Glomerular endothelial cell (primary cell): ENCODE measurements at places on chromosomes 1 and 21.

DNA sequence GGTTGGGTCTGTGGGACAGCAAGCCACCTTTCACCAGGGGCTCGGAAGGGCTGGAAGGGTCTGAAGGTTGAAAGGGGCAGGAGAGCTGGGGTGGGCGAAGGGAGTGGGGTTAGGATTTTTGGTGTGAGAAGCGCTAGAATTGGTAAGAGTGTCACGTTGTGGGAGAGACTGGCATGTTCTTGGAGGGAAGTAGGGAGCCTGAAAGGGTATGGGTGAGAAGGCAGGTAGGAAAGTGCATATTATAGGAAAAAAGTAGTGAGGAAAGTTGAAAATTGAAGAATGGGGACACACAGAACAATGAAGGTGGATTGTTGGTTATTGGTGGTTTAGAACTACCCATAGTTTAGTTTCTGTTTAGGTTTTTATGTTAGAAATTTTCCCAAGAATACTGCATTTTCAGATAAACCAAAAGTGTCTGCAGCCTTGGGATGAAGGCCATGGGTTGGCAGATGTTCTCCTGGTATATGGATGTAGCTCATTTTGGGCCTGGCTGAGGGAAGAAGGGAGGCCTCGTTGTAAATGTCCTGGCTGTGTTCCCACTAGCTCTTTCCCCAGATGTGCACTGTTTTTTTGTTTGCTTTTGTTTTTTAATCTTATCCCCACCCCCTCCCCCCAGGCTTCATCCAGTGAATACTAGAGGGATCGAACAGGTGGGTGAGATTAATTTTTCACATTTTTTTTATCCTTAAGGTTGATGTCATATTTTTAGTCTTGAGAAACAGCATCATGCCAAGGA is 1.2 kb downstream of the LRRC42 start:
- DNase-seq, result no peak

DNA sequence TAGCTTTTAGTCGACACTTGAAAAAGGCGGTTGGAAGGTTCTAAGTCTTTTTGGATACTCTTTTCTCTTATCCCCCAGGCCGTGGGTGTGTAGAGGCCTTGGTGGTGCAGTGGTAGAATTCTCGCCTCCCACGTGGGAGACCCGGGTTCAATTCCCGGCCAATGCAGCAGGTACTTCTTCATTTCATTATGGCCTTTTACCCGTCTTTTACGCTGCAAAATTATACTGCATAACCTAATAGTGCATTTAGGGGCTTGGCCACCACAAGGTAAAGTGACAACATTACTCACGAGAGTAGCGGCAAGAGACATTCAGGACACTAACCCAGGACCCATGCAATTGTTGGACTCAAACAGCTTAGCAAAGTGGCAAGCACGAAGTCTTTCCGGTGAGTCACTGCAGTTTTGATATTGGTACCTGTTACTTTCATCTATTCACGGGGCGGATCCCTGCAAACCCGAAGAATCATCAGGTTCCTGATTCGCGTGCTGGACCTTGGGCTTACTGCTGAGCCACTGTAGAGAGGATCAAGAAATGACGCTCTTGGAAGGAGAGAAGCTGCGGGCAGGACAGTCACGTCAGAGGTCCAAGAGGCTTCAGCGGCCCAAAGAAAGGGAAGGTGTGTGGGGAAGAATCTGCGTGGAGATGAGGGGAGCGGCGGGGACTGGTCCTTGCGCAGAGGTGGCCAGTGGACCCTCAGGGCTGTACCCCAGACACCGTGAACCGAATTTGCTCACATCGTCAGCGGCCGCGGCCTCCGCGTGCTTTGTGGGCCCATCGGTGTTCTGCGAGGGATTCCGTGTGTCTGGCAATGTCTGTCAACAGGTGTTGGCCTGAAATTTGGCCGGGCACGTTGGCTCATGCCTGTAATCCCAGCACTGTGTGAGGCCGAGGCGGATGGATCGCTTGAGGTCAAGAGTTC is 12.9 kb upstream of the RNU1-4 start:
- DNase-seq, result no peak

DNA sequence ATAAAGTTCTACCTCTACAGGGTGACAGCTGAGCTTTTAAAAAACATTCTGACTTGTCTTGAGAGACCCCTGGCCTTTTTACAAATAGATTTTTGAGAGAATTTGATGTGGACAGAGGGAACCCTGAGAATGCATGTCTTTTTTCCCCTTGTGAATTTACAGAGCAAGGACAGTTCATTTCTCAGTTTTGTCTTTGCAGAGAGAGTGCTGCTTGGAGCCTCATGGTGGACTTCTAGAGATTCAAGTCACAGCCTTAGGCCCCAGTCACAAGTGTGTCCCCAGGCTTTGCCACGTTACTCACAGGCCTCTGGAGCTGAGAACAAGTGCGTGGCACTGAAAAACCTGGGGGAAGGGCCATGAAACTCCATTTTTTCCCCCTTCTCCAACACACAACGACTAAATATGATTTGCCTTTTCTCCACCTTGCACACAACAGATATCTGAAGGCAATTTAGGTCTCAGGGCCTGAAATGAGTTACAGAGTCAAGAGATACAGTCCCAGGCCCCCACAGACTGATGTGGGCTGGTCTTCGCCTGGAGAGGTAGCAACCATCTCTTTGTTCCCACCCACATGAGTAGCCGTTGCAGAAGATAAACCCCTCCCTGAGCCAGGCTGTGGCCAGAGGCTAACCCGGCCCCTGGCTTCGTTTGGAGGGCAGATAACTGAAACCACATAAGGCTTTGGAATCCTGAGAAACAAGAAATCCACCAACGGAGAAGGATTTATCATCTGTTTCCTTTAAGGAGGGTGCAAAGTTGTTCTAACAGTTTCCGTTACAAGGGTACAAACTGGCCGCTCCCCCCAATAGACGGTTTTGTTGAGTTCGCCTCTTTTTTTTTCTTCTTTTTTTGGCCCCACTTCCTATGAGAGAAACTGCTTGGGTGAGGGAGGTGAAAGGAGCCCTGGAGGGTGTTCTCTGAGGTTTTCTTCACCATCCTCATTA is 1.0 kb upstream of the PIGV start:
- DNase-seq, result no peak

DNA sequence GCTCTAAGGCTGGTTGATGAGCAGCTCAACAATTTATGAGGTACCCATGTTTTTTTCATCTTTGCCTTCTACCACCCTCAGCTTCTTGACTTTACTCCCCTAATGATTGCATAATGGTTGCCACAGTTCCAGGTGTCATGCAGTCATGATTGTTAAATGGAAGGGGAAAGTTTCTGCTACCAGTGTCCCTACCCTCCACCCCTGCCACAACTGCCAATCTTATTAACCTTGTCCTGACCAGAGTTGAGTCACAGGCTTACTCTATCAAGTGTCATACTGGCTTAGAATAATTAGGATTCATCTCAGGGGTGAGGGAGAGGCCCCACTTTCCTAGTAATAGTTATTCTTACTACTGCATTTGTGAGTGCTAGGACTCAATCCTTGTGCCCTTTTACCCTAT is 7.9 kb upstream of the FUBP1 start:
- no peak for DNase-seq

DNA sequence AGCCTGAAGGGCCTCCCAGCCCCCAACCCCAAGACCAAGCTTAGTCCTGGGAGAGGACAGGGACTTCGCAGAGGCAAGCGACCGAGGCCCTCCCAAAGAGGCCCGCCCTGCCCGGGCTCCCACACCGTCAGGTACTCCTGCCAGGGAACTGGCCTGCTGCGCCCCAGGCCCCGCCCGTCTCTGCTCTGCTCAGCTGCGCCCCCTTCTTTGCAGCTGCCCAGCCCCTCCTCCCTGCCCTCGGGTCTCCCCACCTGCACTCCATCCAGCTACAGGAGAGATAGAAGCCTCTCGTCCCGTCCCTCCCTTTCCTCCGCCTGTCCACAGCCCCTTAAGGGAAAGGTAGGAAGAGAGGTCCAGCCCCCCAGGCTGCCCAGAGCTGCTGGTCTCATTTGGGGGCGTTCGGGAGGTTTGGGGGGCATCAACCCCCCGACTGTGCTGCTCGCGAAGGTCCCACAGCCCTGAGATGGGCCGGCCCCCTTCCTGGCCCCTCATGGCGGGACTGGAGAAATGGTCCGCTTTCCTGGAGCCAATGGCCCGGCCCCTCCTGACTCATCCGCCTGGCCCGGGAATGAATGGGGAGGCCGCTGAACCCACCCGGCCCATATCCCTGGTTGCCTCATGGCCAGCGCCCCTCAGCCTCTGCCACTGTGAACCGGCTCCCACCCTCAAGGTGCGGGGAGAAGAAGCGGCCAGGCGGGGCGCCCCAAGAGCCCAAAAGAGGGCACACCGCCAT is 21.9 kb upstream of the ARF1 start:
- DNase-seq, result no peak

- no peak for DNase-seq
Measured at GRCh38 chr1:20724364-20725188, 6.8 kb upstream of the KIF17 start.
